GM12892 (cell line): ENCODE measurements at places on chromosomes 2 and 18.

DNA sequence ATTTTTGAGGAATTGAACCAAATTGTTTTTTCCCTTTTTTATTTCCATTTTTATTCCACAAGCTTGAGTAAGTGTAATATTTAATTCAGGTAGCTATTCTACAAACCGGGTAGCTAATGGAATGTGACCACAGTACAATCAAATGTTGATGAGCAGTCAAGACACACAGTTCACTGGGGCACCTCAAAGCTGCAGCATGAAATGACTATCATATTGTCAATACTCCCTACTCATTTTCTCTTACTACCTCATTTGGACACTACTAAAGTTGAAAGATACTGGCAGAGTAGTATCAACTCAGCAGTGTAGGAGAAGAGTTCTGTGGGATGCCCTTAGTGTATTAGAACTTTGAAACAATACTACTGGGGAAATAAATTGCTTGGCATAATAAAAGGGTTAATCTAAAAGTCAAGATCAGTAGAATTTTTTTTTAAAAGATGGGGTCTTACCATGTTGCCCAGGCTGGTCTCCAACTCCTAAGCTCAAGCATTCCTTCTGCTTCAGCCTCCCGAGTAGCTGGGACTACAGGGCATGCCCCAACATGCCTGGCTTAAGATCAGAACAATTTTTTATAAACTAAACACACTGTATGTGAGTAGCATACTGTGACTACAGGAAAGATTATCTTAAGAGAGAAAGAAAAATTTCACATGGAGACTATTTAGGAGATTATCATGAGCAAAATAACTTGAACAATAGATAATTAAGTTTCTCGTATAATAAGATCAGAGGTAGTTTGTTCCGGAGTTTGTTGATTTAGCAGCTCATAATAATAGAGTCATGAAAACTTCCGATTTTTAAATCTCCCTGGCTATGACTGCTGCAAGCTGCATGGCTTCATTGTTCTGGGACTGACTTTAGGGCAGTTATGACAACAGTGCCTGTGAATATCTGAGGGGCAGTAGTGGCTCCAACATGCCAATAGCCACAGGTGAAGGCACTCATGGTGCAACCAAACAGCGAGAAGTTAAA lies 43.7 kb downstream of the MYO3B start:
- DNase-seq: no peak

- no peak for DNase-seq
Observed at GRCh38 chr18:5413447-5413846, 117.9 kb upstream of the ZBTB14 start.

DNA sequence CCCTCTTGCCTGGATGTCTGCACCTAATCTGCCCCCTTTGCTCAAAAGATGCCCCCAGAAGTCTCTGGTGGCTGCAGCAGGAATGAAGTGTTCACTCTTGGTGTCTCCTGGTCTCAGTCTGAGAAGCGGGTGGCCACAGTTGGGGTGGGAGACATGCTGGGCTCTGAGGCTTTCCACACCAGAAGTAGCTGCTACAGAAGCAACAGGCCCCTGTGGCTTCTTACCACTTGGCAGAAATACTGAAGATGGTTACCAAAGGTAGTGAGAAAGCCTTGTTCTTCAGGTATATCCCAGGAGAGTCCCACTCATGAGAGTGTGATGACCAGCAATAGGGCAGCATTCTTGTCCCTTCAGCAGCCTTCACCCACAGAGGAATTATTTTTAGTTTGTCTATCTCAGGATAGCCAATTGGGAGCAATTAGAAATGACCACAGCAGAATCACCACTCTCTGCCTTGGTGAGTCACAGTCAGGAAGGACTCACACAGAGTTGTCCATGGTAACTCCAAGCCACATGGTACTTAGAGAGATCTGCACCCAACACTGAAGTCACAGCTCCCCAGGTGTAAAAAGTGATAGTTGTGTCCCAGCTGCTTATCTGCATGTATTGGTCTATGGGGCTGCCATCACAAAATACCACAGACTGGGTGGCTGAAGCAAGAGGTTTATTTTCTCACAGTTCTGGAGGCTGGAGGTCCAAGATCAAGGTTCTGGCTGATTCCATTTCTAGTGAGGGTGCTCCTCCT lies 169.8 kb upstream of the ID2 start:
- no peak for DNase-seq

DNA sequence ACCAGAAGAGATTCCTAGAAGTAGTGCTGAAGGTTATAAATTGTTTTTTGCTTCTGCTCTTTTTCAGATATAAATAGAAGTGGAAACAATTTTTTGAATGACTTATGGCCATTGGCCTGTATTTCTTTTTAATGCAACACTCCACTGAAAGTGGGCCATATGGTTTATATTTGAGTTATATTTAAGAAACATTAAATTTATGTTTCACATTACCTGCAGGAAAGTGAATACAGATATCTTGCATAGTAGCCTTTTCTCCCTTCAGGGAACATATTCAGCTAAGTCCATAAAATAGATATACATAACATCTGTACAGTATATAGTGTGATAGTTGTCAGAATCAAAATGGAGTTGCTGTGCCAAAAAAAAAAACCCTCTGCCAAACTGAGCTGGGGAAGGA lies 53.1 kb upstream of the EFEMP1 start:
- DNase-seq: no peak

DNA sequence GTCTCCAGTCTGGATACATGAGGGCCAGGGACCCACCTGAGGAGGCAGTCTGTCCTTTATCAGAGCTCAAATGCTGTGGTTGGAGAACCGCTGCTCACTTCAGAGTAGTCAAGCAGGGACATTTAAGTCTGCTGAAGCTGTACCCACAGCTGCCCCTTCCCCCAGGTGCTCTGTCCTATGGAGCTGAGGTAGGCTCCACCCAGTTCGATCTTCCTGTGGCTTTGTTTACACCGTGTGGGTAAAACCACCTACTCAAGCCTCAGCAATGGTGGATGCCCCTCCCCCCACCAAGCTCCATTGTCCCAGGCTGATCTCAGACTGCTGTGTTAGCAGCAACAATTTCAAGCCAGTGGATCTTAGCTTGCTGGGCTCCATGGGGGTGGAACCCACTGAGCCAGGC lies 731.4 kb upstream of the HS6ST1 start:
- DNase-seq: no peak
